Airway epithelial cell (primary cell): ENCODE measurements at places on chromosomes 5 and 9. TPM values are rescaled to one million over a fixed set of nuclear protein-coding genes. Genes with fewer than 3 reads are reported as not detected.

The POU5F2 gene
- total RNA-seq: 0.07 and 0.33 TPM in 2 replicates

The MYMK gene
- not detected in 2 replicates for total RNA-seq

The DOCK2 gene
- total RNA-seq: 0.07 and 0.09 TPM in 2 replicates

The PCDHA4 gene
- total RNA-seq: 0.23 and 0.42 TPM in 2 replicates

The CCNI2 gene
- total RNA-seq: 0.49 and 0.93 TPM in 2 replicates

The IFNA13 gene
- total RNA-seq: not detected in 2 replicates

The FSTL4 gene
- 0.33 and 0.99 TPM in 2 replicates for total RNA-seq

The QSOX2 gene
- 8.5 and 14.7 TPM in 2 replicates for total RNA-seq
